ENCODE measurements at places on chromosomes 2 and 18.
A peak's percentile ranks its signal among the peaks of the same experiment; 100 is the strongest.

DNA sequence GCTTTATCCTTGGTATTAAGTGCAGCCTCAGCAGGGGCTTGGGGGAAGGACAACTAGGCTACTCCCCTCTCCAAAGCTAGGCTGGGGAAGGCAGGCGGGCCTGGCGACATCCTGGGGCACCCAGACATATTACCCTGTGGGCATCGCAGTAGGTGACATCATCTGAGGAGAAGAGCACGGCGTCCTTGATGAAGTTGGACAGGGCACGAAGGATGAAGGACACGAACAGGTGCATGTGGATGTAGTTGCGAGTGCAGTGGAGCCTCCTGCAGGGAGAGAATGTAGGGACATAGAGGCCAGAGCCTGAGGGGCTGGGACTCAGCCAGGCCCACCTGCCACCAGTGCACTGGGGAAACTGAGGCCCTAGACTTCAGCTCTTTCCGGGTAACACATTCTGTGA, 32.3 kb downstream of the TMEM37 start:
- DNase-seq: no peak

DNA sequence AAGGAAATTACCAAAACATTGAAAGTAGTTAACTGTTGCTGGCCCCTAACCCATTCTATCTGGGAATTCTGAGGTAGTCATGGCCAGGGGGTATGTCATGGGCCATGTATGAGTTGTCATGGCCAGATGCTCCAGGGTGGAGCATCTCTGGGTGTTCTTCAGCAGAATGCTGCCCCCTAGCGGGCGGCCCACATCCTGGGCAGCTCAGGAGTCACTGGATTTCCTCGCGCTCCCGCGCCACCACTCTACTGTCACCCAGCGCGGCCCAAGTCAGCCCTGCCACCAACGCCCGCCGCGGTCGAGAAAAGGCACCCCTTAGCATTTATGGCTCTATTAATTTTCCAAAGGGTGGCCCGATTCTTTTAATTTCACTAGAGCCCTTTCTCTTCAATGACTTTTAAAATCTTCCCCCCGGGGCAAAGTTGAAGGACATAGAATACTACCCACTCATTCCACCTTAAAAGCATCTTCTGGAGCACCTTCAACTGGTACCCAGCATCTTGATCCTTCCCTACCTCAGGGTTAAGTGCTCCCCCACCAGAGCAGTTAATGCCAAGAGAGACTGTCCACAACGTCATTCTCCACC, 41.6 kb downstream of the PKDCC start:
- DNase-seq: no peak

DNA sequence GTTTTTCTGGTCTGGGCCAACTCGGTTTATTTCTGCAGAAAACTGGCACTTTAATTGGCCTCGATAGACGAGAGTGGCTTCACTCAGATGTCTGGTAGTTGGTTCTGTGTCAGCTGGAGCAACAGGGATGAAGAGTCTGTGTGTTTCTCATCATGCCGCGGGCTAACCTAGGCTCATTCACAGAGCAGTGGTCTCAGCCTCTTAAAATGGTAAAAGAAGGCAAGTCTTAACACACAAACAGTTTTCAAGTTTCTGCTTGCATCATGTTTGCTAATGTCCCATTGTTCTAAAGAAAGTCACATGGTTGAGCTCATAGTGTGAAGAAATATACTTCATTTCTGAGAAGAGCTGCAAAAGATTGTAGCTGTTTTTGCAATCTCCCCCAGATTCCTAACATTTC, 37.5 kb upstream of the ANXA4 start:
- DNase-seq: no peak

- DNase-seq: no peak
Measured at GRCh38 chr2:1492711-1493430, 79.6 kb downstream of the TPO start.

GRCh38 chr18:6661692-6662415, 67.7 kb upstream of the ARHGAP28 start:
- no peak for DNase-seq

GRCh38 chr2:173961346-173961705, 3.8 kb downstream of the SP3 start:
- DNase-seq: no peak

DNA sequence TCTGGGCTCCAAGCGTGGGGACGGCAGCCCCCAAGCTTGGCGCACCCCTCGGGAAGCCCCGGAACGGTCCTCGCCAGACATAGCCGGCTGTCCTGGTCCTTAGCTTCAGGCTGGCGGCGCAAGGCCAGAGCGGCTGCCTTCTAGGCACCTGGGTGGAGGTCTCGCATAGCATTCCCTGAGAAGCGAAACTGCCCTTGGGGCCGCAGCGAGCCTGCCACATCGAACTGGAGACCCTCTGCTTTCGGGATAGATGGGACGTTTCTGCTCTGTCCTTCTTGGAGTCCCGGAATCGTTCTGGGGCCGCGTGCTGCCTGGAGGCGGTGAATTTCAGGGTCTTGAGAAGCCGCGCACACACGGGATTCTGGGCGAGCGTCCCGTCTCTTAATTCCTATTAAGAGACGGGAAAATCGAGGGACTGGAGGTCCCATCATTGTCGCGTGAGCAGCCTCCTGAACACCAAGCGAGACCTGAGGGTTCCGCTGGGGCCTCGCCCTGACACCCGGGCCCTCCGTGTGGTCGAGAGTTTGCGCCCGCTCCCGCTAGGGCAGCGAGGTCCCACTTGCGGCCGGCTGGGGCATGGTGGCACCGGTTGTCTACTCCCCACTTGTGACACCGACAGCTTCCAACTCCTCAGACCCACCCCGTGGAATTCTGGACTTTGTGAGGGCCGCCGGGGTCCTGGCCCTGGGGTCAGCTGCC, 9.7 kb upstream of the EN1 start:
- DNase-seq: no peak

- DNase-seq: no peak
Measured at GRCh38 chr2:119859528-119859927, 99.8 kb downstream of the PTPN4 start.

DNA sequence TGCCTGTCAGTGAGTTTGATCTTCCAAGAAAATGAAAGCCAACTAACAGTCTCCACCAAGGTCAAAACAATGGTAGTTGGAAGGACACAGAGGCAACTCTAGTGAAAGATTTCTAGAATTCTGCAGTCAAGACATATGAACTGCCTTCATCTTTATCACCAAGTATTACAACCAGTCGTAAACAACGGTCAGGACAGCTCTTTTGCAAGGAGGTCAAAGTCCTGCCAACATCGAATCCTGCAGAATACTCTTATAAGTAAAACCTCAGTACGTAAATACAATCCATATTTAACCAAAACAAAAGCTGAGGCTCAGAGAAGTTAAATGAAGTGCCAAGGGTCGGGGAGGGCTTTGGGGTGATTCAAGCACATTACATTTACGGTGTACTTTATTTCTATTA, 3.1 kb downstream of the FEZ2 start:
- DNase-seq: no peak

- no peak for DNase-seq
Measured at GRCh38 chr2:120898961-120899750, 163.5 kb downstream of the GLI2 start.

- DNase-seq: no peak
Measured at GRCh38 chr2:212730994-212731393, 192.4 kb upstream of the ERBB4 start.

DNA sequence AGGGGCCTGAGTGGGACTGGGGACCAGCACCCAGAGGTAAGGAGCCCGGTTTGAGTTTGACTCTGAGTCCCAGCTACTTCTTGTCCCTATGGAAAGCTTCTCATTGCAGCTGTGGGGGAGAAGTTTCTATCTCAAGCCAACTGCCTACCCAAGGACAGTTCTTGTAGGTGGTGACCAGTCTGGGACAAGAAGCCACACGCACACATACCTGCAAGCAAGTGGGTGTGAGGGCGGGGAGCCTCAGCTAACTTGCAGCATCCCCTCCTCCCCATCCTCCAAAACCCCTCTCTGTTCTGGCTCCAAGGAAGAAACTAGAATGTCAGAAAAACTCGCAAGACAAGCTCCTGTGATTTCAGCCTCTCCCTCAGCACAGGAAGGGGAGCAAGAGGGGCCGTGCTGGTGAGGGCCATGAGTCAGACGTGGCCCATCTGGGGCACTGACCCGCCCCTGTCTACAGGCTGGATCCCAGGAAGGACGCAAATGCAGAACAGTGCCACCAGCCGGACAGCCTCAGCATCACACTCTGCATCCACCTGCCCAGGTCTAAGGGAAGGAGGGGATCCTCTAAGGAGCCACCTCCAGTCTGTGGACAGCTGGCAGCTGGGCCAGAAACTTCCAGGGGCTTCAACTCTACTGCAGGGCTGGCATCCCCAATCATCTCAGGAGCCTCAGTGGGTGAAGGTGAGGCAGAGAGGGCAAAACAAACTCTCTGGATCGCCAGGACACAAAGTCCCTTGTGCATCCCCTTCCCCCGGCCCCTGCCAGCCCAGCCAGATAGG, 103.4 kb downstream of the TNS1 start:
- DNase-seq: peak; percentile 55

GRCh38 chr2:2253172-2254016, 77.7 kb downstream of the MYT1L start:
- no peak for DNase-seq

GRCh38 chr2:36197181-36197971, 158.2 kb upstream of the CRIM1 start:
- no peak for DNase-seq

Data from NCI-H2029 (cell line).